ENCODE measurements at places on chromosomes 3 and 15.
A peak's percentile ranks its signal among the peaks of the same experiment; 100 is the strongest.

GRCh38 chr3:139185527-139185926 is 140.8 kb upstream of the PRR23C start:
- no peak for DNase-seq

DNA sequence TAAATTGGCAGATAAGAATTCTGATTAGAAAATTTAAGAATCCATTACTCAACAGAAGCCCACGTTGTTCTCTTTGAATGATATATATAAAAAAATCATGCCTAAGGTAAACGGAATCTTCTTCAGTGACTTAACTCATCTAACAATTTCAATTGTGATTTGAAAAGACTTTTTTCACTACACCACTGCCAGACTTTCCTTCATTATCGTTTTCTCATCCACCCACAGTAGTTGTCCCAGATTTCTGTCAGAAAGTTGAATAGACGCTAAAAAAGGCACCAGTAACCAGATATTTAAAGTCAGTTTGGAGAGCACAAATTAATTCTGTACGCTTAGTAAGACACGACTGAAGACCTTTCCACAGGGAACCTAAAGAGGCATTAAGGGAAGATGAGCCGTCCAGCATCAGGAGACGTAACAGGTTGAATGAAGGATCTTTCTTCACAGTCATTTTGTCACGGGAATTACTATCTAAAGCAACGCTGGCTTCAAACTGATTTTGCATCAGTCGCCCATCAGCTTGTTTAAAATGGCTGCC is 1.3 kb downstream of the HIGD1A start:
- DNase-seq: no peak

- no peak for DNase-seq
Measured at GRCh38 chr15:64610257-64610919, 150.0 kb downstream of the ZNF609 start.

GRCh38 chr3:121992601-121993560 is 29.2 kb downstream of the ILDR1 start:
- no peak for DNase-seq

GRCh38 chr3:4426261-4426781 is 40.7 kb downstream of the SUMF1 start:
- DNase-seq: no peak

GRCh38 chr3:114566162-114566755 is 272.4 kb downstream of the TIGIT start:
- DNase-seq: peak; percentile 2

DNA sequence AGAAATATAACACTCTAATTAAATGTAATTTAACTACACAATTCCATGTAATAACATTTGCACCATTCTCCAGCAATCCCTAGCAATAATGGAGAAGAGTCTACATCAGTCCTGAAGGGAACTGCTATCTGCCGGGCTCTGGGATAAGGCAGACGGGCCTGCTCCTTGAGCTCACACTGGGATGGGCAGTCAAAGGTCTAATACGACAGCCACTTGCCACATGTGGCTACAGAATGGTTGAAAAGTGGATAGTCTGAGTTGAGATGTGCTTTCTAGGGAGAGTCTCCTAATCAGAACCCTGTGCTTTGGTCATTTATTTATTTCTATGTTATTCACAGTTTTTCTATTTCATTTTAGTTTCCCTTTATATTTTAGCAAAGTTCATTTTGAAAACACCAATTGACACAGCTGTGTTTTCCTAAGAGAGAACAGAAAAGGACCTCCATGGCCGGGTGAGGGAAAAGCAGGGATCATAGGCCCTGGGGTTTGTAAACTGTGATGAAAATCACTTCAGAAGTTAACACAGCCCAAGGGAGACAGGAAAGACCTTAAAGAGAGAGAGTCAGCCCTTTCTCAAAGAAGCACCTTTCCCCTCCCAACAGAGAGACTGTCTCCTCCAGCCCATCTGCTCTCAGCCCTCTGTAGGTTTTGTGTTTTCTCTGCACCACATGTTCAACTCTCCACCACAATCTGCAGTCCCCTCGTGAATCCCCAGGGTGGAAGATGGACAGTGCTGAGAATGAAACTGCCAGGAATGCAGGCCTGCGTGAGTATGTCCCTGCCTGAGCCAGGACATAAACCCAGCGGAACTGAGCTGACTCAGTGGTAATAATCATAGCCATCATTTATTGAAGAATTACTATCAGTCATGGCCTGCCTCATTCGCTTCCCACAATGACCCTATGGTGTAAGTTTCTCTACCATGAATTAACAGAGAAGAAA is 11.6 kb downstream of the FSIP1 start:
- DNase-seq: no peak

DNA sequence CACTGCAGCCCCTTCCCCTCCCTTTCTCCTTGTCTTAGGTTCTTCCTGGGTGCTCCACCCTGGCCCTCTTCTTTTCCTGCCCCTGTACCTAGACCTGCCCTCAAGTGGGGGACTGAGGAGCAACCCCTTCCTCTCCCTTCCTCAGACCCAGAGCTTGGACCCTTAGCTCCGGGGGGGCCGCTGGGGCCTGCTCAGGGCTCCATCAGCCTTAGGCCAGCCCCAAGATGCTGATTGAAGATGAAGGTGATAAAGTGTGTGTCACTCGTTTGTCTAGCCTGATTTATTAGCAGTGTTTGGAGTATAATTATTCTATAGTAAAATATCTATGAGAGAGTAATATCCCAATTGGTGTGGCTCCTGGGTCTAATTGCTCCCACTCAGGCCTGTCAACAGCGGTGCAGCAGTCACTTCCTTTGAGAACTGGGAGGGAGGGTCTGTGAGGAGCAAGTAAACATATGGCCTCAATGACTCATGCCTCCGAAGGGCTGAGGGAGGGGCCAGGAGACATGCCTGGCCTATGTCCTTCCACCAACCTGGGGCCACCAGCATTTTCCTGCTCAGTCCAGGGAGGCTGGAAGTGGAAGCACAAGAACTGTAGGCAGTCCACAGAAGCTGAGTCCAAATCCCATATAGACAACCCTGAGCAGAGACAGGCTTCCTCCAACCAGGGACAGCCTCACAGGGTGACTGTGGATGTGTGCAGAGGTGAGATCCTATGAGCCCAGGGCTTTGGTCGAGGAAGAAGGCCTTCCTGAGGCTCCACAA is 123.2 kb downstream of the DNAJB8 start:
- no peak for DNase-seq

DNA sequence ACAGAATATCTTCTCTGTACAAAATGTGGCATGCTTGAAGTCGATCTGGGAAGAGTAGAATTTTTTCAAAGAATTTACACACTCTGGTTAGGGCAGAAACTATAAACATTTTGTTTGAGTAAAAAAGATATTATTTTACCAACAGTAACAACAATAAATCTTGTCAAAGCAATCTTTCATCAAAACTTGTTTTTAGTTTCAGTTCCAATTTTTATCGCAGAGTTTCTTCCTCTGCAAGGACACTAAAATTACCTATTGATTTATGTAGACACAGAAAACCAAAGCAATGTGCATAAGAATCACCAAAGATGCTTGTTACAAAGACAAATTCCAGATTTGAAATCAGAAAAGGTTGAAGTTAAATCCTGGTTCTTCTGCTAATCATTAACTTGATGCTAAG is 61.9 kb downstream of the CGGBP1 start:
- DNase-seq: no peak

DNA sequence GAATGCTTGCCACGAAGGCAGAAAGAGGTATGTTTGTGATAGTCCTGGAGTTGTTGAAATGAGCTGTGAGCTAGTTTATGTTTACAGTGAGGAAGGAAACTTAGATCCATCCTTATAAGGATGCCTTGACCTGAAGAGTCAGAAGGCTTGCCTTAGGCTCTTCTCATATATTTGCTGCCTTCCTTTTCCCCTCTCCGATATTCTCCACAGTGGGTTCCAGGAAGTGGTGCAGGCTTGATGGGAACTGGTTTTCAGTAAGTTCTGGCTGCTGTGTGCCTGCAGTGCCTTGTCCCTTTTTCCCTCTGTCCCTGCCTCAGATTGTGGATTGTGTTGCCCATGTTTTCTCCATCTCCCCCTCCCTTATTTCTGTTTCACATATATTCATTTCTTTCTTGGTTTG is 287.3 kb upstream of the UBE2E1 start:
- DNase-seq: no peak

- peak; percentile 40 for DNase-seq
Measured at GRCh38 chr15:58070801-58071418, 5.4 kb upstream of the ALDH1A2 start.

DNA sequence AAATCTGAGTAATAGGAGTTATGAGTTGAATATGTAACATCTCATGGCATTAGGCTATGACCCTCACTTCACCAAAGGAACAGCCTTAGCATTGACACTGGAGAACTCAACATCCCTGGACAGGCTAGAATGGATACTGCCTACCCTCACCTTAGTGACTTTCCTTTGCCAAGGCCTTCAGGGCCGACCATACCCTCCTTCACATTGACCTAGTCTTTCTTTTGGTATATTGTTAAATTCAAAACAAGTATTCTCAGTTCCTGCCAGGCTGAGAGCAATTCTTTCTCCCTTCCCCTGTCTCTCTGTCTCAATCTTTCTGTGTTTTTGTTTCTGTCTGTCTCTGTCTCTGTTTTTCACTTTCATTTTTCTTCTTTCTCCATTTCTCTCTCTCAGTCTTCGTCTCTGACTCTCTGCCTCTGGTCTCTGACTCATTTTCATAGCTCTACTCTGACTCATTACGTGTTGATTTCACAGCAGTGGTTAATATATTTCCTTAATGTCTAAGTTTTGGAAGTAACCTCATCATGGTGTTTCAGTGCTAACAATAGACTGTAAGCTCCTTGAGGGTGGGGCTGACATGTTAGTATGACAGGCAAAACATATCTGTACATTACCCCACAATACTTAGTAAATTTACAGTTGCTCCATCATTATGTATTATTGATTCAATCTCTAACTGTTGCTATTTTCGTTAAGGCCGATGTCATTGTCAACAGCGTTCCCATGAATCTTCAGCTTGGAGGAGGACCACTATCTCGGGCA is 32.5 kb downstream of the PARP15 start:
- peak; percentile 94 for DNase-seq

DNA sequence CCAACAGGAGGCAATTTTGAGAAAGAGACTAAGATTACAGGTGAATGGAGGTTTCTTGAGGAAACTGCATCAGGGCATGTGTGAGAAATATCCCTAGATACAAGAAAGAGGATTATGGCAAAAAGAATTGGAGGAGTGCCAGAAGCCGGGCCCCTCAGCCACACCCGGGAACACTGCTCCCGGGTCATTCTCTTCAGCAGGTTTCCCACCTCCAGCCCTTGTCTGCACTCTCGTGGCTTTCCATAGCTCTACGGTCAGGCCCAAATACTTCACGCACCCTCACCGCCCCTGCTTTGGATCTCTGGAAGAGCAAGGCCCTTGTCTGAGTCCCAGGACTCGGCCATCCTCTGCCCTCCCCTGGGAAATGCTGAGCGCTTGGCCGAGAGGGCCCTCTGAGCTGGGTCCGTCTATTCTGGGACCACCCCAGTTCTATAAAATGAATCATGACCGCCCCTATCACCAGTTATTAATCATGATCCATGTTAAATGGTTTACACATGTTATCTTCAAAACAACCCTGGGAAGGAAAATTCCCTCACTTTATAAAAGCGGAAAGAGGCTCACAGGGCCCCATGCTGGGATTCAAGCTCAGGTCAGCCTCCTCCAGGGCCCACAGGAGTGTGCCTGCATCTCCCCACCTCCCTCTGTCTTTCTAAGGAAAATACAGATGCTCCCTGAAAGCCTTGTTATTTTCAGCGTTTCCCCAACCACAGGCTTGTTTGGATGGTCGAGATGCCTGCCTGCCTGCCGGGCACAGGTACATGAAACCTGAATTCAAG is 38.8 kb upstream of the SPTBN5 start:
- no peak for DNase-seq

GRCh38 chr15:60914360-60914759 is 314.7 kb downstream of the RORA start:
- DNase-seq: no peak

- DNase-seq: peak; percentile 68
Measured at GRCh38 chr3:127544192-127544802, 46.2 kb downstream of the TPRA1 start.

DNA sequence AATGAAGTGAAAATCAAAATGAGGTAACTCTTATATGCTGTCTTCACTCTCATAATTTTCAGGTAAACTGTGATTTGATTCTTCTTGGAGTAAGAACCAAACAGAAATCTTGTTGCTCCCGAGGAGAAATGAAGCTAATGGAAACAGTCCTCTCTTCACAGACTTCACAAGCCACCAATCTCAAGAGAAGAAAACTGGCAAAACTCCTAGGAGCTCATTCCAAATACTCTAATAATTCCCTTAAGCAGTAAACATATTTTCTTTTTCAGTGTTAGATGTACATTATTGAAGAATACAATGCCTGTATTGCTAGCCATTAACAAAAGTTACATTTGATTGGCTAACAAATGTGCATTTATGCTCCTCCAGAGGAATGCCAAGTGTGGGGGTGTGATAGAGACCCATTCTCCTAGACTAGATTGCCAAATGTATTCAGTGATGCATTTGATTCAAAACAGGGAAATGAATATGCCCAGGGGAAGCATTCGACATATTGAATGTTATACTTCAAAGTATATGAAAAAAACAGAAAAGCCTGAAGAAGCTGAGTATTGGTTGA is 11.8 kb upstream of the RIOX2 start:
- no peak for DNase-seq

DNA sequence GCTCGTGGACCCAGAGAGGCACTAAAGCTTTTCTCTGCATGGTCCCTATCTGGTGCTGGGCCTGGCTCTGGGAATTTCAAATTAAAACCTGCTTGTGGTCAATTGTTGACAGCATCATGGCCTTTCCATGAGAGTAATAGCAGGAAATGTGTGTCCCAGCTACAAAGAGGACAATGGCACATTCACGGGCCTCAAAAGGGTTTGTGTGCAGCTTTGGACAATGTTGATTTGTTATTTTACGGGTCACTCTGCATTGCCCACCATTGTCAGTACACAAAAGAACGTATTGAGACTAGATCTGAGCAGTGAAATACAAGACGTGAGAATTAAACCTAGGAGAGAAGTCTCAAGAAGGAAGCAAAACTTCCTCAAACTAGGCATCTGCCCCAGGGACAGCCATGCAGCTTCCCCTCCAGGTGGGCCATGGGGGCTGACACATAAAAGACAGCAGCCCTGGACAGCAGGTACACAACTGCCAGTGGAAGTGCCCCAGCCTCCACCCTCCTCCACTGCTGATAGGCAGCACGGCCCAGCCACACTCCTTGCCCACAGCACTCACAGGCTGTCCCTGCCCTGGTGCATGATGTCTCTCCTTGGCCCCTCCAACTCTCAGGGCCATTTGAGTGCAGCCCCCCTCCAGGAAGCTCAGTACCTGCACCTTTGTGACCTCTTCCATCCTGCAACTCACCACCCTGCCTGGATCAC is 15.9 kb upstream of the LTF start:
- DNase-seq: no peak

DNA sequence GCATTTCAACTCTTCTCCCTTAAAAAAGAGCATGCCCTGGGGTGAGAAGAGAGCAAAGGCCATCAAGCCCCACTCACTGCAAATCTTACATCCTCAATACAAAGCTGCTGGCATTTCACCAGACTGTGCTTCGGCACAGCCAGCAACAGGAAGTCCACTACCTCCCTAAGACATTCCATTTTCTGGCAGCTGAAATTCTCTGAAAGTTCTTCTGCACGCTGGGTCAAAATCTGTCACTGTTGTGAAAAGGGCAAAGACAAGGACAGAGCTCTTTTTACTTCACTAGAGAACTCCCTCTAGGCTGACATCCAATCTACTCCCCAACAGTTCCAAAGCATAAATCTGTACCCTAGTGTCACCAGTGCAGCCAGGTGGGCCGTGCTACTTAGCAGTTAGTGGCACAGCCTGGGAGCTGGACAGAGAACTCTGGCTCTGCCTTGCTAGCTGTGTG is 6.3 kb downstream of the MTMR10 start:
- DNase-seq: no peak

- no peak for DNase-seq
Measured at GRCh38 chr3:30303770-30304169, 302.6 kb upstream of the TGFBR2 start.
